ENCODE measurements at places on chromosomes 12 and 14. TPM values are rescaled to one million over a fixed set of nuclear protein-coding genes. Genes with fewer than 3 reads are reported as not detected.

The NRIP2 gene
- not detected for total RNA-seq

DNA sequence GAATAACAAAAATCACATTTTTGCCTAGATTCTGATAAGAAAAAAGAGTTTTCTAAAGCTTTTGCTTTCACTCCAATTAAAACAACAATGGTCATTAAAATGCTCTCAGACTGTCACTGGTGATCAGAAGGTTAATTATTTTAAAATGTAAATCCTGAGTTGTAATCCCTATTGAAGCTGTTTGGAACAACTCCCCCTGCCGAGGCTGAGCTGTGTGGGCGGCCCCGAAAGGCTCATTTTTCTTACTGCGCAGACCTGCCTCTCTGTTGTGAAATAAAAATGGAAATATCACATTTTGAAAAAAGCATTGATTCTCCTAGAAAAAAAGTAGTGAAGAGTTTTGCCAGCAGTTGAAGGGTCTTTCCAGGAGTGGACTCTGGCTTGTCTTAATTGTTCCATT, 174.8 kb upstream of the CDKN3 start:
- DNase-seq: no peak
- no peak overlapping the region for H3K27ac ChIP-seq
- H3K27me3 ChIP-seq: peaks cover 27% of the 10 kb centered on the region
- H3K36me3 ChIP-seq: no peaks in the 10 kb centered on the region

GRCh38 chr12:59724011-59724695, 128.3 kb downstream of the SLC16A7 start:
- no peaks in the 10 kb centered on the region for H3K4me1 ChIP-seq
- H3K36me3 ChIP-seq: no peaks in the 10 kb centered on the region
- no peaks in the 10 kb centered on the region for H3K27me3 ChIP-seq
- H3K4me3 ChIP-seq: no peak overlapping the region
- DNase-seq: no peak

The TMTC2 gene
- total RNA-seq: 2.1 TPM

- no peak overlapping the region for H3K27ac ChIP-seq
- H3K36me3 ChIP-seq: no peaks in the 10 kb centered on the region
- H3K4me3 ChIP-seq: no peak overlapping the region
- no peaks in the 10 kb centered on the region for H3K4me1 ChIP-seq
These were observed 112.1 kb downstream of the ADGRD1 start for GRCh38 chr12:131065801-131066200.

- no peak overlapping the region for H3K27ac ChIP-seq
- DNase-seq: no peak
- H3K4me1 ChIP-seq: no peaks in the 10 kb centered on the region
These were observed 78.0 kb upstream of the FAR2 start for GRCh38 chr12:29071099-29071498.

DNA sequence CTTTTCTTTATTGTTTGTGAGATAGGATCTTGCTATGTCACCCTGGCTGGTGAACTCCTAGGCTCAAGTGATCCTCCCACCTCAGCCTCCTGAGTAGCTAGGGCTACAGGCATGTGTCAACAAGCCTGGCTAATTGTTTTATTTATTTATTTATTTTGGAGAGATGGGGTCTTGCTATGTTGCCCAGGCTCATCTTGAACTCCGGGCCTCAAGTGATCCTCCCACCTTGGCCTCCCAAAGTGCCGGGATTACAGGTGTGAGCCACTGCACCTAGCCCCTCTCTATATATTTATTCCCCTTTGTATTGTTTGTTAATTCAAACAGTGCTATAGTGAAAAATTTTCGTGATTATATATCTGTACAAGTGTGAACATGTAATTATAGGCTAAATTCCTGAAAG, 123.3 kb downstream of the DAAM1 start:
- H3K27me3 ChIP-seq: no peaks in the 10 kb centered on the region
- H3K4me1 ChIP-seq: no peaks in the 10 kb centered on the region
- H3K4me3 ChIP-seq: no peak overlapping the region
- H3K27ac ChIP-seq: no peak overlapping the region

The TCHP gene
- total RNA-seq: 13.2 TPM

GRCh38 chr14:73610687-73611086, 1.6 kb upstream of the ACOT6 start:
- H3K36me3 ChIP-seq: no peaks in the 10 kb centered on the region
- peaks cover 10% of the 10 kb centered on the region for H3K4me1 ChIP-seq

The CLEC9A gene
- 0.55 TPM for total RNA-seq

GRCh38 chr12:73421832-73422231, 1115.8 kb upstream of the ATXN7L3B start:
- no peak overlapping the region for H3K27ac ChIP-seq
- H3K4me3 ChIP-seq: no peak overlapping the region
- H3K27me3 ChIP-seq: no peaks in the 10 kb centered on the region

GRCh38 chr12:60042835-60043234, 447.0 kb downstream of the SLC16A7 start:
- H3K27me3 ChIP-seq: no peaks in the 10 kb centered on the region
- no peak overlapping the region for H3K4me3 ChIP-seq
- no peak for DNase-seq
- no peak overlapping the region for H3K27ac ChIP-seq

The APOF gene
- not detected for total RNA-seq

GRCh38 chr12:32893458-32893857, 3.1 kb downstream of the PKP2 start:
- H3K4me3 ChIP-seq: no peak overlapping the region
- H3K4me1 ChIP-seq: peaks cover 14% of the 10 kb centered on the region
- no peak overlapping the region for H3K27ac ChIP-seq
- no peaks in the 10 kb centered on the region for H3K36me3 ChIP-seq
- DNase-seq: no peak

The CAPS2 gene
- 1.3 TPM for total RNA-seq

The CAPRIN2 gene
- total RNA-seq: 21.2 TPM

DNA sequence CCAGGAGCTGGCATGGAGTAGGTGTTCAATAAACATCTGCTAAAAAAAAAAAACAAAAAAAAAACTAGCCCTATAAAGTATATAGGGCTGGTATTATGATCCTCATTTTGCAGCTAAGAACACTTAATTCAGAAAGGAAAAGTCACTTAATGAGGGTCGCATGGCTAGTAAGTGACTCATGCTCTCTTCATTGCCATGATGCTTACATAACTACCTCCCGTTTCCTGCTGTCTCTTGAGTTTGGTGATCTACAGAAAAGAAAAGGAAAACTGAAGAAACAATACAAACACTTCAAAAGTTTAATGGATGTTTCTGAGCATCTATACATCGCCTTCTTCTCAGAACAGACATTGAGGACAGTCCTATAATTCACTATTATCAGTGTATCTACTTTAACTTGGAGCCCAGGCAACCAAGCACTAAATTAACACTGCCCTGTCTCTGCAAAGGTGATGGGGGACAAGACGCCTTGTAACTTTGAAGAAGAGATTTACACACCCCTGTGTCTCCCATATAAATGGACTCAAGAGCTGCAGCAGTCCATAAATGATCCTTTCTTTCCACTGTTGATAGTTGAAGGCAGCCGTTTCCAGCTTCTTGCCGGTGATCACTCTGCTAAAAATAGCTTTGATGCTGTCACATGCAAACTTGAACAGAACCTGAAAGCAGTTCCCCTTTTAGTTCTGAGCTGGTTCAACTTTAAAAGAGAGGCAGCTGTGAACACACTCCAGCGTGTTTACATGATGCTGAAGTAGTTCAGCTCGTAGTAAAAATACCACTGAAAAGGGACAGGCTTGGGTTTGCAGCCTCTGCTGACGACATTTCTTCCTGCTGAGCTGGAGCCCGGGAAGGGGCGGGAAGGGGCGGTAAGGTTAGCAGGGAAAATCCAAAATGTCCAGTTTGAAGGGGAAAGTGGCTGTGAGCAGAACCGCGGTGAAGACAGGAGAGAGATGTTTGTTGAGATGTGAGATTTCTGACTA, 113.3 kb downstream of the FOXN3 start:
- no peak overlapping the region for H3K27ac ChIP-seq
- peaks cover 21% of the 10 kb centered on the region for H3K4me1 ChIP-seq
- H3K36me3 ChIP-seq: peaks cover 6% of the 10 kb centered on the region
- no peak overlapping the region for H3K4me3 ChIP-seq

The SLC17A8 gene
- not detected for total RNA-seq

DNA sequence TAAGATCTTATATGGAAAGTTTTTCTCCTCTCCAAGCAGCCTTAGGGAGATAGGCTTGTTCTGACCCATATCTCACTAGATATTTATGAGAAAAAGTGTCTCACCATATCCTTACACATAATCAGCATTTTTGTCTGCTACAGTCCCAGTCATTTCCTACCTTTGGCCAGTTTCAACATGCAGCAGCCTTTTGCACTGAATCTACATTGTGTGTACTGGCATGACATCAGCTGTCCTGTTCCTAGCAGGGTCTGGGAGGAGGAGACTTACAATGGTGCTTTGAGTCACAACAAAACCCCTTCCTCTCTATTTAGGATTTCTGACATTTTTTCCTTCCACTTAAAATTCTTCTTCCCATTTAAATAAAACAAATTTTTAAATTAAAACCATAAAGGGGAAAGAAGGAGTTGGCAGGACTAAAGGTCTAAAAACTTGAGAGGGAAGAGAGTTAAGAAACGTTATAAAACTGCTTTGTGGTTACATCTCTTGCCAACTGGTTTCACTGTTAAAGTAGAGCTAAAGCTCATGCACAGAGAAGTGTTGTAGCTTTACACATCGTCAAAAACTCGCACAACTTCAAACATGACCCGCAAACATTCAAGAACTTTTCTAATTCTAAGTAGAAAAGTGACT, 53.3 kb upstream of the CERS5 start:
- H3K36me3 ChIP-seq: peaks cover 4% of the 10 kb centered on the region
- no peak for DNase-seq
- H3K27ac ChIP-seq: peak overlapping the region; percentile 82
- H3K4me1 ChIP-seq: peaks cover 54% of the 10 kb centered on the region
- no peaks in the 10 kb centered on the region for H3K27me3 ChIP-seq

DNA sequence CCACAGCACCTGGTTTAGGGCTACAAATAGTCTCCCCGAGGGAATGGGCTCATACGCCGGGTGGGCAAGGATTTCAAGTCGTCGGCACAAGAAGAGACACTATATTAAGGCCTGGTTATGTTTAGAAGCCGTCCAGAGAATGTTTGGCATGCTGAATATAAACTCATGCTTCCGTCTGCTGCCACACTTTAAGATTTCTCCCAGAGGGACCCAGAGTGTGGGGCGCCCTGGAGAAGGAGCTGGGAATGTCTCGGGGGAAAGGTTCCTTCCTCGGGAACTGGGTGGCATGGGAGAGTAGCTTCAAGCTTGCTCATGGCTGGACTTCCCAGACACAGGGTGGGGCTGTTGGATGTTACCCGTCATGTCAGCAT, 295.7 kb downstream of the CACNA1C start:
- H3K4me3 ChIP-seq: no peak overlapping the region
- H3K36me3 ChIP-seq: no peaks in the 10 kb centered on the region
- no peak for DNase-seq
- H3K4me1 ChIP-seq: no peaks in the 10 kb centered on the region
- no peak overlapping the region for H3K27ac ChIP-seq
- H3K27me3 ChIP-seq: no peaks in the 10 kb centered on the region

DNA sequence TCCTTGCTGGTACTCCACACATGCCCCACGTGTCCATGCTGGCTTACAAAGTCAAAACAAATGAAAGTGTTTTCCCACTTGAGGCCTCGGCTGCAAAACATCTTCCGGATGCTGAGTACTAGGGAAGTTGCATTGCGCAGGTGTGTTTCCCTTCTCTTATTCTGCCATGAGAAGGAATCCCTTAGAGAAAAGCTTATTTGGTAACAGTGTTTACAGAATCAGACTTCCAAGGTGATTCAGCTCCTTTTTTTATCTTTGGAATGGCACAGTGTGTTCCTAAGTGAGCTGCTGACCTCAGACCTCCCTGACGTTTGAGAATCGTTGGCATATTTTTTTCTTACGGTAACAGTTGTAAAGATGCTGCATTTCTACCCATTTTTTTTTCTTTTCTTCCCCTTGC, 211.3 kb downstream of the ESR2 start:
- no peaks in the 10 kb centered on the region for H3K27me3 ChIP-seq
- DNase-seq: no peak
- H3K27ac ChIP-seq: no peak overlapping the region
- no peak overlapping the region for H3K4me3 ChIP-seq
- peaks cover 72% of the 10 kb centered on the region for H3K36me3 ChIP-seq

The HPD gene
- not detected for total RNA-seq

The HCAR2 gene
- total RNA-seq: 0.39 TPM

- DNase-seq: no peak
- no peak overlapping the region for H3K4me3 ChIP-seq
- H3K27ac ChIP-seq: no peak overlapping the region
These were observed 50.8 kb downstream of the NTN4 start for GRCh38 chr12:95739561-95740313.

DNA sequence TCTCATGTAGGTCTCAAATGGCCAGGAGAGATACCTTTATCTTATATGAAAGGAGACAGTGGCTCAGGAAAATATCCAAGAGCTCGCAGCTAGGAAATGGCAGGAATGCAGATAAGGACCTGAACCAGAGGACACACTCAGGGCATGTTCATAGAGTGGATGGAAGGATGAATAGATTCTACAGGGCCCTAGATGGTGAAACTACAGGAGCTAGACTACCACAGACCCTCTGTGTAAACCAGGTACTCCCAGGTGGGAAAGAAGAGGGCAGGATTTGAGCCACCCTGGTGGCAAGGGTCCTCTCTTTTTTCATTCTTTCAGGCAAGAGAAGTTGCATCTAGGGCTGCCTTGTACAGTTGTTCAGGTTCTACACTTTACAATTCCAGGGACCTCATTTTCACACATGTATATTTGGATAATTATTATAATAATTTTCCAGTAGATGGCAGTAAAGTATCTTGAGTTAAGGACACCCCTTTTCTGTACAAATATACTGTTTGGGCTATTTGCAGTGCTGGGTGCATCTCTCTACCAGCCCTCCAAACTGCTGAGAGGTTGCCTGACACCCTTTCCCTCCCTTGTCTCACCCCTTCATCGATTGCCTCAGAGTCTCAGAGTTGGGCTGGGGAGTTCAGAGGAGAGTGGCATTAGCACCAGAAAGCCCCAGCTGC, 10.5 kb upstream of the ZDHHC22 start:
- H3K27ac ChIP-seq: no peak overlapping the region
- H3K36me3 ChIP-seq: no peaks in the 10 kb centered on the region
- no peaks in the 10 kb centered on the region for H3K4me1 ChIP-seq

The SOAT2 gene
- 0.22 TPM for total RNA-seq

The PRB2 gene
- not detected for total RNA-seq

The KLRG1 gene
- 10.5 TPM for total RNA-seq

GRCh38 chr14:66315548-66315947, 170.6 kb upstream of the CCDC196 start:
- no peaks in the 10 kb centered on the region for H3K4me1 ChIP-seq
- no peaks in the 10 kb centered on the region for H3K36me3 ChIP-seq
- no peak for DNase-seq
- no peak overlapping the region for H3K27ac ChIP-seq

DNA sequence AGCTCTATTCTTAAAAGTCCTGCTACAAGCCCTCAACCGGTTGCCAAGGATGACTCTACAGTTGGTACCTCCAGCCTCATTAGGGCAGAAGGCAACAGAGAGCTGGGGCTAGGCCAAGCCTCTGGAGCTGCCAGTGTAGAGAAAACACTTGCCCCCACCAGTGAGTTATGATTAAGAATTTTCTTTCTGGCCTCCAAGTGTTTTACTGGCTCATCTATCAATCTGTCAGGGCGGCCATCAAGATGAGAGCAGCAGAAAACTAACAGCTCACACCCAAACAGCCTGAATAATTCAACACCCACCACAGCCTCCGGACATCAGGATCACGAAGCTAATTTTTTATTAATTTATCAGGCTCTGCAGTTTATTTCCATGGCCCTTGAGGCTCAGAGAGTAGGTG, 40.7 kb upstream of the CMKLR1 start:
- no peaks in the 10 kb centered on the region for H3K27me3 ChIP-seq
- no peak overlapping the region for H3K4me3 ChIP-seq
- no peak for DNase-seq
- no peaks in the 10 kb centered on the region for H3K36me3 ChIP-seq
- no peak overlapping the region for H3K27ac ChIP-seq
- H3K4me1 ChIP-seq: no peaks in the 10 kb centered on the region

GRCh38 chr12:89476232-89476631, 48.4 kb downstream of the GALNT4 start:
- no peak overlapping the region for H3K27ac ChIP-seq
- no peaks in the 10 kb centered on the region for H3K36me3 ChIP-seq
- no peaks in the 10 kb centered on the region for H3K27me3 ChIP-seq
- no peak overlapping the region for H3K4me3 ChIP-seq
- no peak for DNase-seq

Measured in CD4-positive, alpha-beta T cell (primary cell).